Fibroblast of villous mesenchyme (primary cell): ENCODE measurements at places on chromosomes 1 and 21.

GRCh38 chr1:165367375-165367993 is 11.0 kb upstream of the LMX1A start:
- peak; percentile 66 for DNase-seq

DNA sequence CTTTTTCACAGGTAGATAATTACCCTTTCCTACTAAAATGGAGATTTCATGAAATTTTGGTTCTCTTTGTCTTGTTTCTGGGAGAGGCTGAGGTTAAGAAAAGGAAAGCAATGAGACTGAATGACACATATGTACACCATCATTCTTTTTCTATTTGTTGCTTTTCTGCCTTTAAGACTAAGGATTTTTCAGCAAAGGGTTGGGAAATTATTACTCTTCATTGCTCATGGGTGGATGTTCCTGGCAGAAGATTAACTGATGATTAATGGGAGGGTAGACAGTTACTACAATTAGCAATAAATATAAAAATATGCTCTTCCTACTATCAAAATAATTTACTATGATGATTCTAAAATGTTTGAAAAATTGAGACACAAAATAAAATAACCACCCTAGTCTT is 316.5 kb upstream of the USP24 start:
- DNase-seq, result no peak

DNA sequence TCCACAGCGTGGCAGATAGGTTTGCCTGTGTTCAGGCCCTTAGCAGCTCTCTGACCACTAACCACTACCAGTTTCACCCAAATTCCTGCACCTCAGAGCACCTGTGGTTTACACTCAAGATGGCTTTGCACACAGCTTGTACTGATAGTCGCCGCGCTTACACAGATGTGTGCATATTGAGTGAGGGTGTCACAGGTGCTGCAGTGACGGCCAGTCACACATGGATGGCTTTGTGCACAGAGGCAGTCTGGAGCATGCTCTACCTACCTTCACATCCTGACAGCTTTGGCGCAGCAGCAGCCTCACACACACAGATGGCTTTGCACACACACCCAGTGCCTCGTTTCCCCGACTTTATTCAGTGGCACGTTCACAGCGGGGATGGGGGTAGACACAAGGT is 7.5 kb downstream of the DMAP1 start:
- DNase-seq, result no peak

- DNase-seq, result no peak
These were observed 164.8 kb upstream of the COL11A1 start for GRCh38 chr1:103273106-103273505.

DNA sequence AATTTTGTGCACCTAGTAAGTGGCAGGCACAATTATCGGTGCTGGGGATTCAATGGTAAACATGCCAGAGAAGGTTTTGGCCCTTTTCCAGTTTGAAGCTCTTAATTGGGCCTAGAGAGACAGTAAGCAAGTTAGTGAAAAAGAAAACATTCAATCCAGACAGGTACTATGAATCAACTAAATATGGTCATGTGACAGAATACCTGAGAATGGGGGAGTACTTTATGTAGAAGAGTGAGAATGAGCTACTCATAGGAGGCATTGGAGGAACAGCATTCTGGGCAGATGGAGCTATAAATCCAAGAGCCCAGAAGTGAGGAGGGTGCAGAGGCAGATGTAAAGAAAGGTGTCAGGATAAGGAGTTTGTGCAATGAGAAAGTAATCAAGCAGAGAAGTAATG is 1017.9 kb downstream of the ADGRL2 start:
- no peak for DNase-seq

DNA sequence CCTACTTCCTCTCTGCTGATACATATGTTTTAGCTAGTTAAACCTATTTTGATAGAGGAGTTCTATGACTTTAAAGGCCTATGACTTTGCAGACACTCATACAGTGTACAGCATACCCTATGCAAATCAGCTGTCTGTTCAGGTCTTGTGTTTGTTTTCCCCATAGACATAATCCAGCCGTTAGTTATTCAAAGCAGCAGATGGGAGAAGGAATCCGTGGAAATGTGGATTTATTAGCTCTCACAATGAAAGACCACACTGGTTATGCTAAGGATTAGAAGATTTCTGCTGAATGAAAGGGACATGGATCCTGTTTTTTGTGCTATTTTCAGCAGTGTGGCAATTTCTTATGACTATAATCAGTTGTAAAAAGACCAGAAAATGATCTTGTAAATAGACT is 59.8 kb downstream of the MAST2 start:
- DNase-seq, result peak; percentile 48

DNA sequence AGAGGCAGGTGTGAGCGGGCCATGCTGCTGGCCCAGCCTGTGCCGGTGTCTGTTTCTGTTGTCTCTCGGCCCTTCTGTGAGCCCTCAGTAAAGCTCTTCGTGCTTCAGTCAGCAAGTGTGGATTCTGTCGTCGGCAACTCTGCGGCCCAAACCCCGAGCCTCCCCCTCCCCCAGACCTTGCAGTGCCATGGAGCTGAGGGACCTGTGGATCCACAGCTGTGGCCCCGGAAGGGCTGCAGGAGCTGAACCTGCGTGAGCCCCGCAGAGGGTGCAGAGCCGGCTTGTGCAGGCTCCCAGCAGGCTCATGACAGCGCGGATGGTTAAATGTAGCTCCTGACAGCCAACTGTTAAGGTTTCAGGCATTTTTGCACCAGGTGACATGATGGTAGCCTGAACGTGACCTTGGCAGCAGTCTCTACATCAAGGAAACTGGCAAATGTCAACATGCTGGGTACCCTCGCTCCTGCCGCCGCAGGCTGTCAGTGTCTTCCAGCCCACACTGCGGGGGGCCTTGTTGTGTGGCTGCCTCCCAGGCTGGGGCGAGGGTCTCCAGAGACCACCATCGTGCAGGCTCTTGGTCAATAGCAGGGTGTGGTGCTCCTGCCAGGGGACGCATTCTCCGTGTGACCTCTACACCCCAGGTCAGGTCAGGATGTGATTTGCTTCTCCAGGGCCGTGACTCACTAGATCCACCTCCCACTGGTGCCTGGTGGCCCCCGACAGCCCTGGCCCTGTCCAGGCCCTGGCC is 7.0 kb downstream of the LRRC3 start:
- no peak for DNase-seq

DNA sequence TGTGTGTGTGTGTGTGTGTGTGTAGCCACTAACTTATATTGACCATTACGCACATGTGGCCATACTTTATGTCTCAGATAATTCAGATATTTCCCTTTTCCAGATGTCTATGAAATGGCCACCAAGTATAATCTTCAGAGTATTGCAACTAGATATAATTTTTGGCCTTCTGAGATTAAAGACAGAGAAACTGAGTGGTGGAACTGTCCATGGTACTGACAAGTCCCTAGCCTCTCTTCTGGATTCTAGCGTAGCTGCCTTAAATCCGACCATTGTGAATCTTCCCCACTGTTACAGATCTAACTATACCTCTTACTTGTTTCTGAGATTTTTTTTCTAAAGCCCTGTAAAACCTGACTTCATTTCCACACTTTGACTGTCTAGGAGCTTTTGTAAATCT is 100.0 kb upstream of the SERTAD4 start:
- peak; percentile 52 for DNase-seq

GRCh38 chr1:25731626-25732370 is 68.2 kb upstream of the SELENON start:
- no peak for DNase-seq

DNA sequence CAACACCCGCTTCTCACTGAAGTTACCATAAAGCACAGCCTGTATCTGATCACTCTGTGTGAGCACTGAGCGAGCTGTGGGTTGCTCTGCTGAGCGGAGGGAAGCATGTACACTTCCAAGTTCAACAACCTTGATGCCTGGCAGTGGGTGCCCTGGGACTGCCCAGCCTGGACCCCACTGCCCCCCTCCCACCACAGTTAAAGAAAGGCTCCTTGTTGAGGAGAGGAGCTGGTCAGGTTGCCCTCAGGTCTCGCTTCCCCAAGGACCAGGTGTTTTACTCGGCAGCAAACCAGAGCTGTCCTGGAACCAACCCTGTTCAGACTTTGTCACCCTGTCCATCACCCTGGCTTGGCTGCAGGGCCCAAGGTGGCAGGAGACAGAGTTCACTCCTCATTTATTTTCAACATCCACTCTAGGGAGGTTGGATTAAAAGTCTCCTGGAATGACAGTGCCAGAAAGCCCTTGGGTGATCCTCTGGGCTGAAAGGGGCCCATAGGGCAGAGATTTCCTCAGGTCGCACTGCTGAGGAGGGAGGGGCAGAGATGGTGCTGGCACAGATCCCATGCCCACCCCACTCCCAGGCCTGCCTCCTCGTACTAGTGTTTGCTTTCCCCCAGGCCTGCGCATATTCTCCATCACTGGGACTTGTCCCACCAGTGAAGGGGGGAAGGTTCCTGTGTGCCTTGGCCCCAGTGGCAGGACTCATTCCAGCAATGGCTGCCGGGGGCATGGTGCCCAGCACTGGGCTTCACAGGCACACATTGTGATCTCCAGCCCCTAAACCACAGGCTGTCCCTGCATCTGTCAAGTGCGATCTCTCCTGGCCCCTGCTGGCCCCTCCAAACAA is 101.7 kb downstream of the TRABD2B start:
- DNase-seq, result no peak

DNA sequence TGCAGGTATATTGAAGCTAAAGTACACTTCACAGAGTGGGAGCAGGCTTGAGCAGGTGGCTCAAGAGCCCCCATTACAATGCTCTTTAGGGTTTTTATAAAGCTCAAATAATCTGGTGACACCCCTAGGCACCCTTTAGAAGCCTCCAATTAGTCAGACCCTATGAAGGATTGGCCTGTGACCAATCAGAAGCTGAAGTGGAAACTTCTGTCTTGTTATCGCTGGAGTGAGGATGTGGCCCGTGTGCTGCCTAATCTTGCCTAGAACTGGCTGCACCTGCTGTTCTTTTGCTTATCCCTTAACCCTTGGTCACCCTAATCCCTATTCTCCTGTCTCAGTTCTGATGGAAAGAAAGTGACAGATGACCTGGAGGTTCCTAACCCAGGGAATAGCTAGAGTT is 70.8 kb upstream of the ABCG1 start:
- DNase-seq, result no peak
